ENCODE measurements at places on chromosomes 7 and 10.

- no peak for DNase-seq
Observed at GRCh38 chr7:153382641-153383101, 623.1 kb downstream of the ACTR3B start.

DNA sequence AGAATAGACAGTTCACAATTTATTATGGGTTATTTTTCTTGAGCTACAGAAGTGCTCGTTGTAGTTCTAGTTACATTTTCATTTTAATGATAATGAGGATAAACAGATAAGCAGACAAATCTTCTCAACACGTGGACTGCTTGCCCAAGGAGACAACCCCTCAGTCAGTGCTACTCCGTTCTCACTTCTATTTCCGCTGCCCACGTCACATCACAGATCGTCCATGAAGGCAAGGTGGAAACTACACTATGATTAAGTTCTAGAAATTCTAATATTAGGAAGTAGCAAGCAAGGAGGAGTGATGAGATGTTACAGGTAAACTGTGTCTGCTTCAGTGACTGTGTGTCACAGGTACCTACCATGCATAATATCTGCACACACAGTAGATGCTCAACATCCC, 210.5 kb downstream of the CHCHD3 start:
- DNase-seq = no peak

- DNase-seq = no peak
Observed at GRCh38 chr10:113992471-113993011, 51.1 kb upstream of the ADRB1 start.

- no peak for DNase-seq
Observed at GRCh38 chr7:42207420-42207819, 29.6 kb downstream of the GLI3 start.

GRCh38 chr7:141208539-141208938, 134.7 kb downstream of the TMEM178B start:
- no peak for DNase-seq

GRCh38 chr10:18545621-18546305, 105.6 kb downstream of the NSUN6 start:
- no peak for DNase-seq

GRCh38 chr10:90288391-90288933, 569.4 kb downstream of the HTR7 start:
- DNase-seq = peak; percentile 15

- DNase-seq = no peak
Observed at GRCh38 chr7:47720141-47720906, 138.4 kb upstream of the TNS3 start.

- no peak for DNase-seq
Observed at GRCh38 chr7:24921362-24921679, 58.7 kb downstream of the OSBPL3 start.

DNA sequence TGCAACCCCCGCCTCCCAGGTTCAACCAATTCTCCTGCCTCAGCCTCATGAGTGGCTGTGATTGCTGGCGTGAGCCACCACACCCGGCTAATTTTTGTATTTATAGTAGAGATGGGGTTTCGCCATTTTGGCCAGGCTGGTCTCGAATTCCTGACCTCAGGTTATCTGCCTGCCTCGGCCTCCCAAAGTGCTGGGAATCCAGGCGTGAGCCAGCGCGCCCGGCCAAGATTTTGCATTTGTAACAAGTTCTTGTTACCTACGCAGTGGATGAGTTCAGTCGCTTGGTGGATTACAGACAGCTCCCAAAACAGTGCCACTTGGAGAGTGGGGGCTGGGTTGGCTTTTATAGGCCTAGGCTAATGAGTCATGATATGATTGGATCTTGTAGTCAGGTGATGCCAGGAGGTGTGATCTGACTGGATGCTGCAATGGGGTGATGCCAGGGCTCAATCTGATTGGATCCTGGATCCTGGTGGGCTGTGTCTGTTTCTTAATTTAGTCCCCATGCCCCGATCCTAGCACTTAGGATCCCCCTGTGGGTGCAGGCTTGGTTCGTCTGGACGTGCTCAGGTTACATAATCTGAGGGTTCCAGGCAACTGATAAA, 20.3 kb downstream of the SBDS start:
- no peak for DNase-seq

- peak; percentile 79 for DNase-seq
Observed at GRCh38 chr7:92765725-92766124, 70.6 kb downstream of the CDK6 start.

- DNase-seq = no peak
Observed at GRCh38 chr7:44327981-44328380, 2.6 kb upstream of the CAMK2B start.

DNA sequence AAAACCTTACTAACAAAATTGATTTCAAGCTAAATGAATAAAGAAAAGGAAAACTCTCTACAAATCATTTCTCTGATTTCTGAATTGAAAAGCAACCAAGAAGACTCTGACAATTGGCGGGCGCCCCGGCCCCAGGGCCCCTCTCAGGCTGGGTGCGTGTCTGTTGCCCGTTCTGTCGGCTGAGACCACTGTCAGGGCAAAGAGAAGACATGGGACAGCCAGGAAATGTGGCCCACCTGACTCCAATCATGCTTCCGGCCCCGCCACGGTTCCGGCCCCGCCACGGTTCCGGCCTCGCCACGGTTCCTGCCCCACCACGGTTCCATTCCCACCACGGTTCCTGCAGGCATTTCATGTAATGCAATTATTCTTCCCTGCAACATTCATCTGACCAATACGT, 115.9 kb downstream of the PTPRN2 start:
- no peak for DNase-seq

GRCh38 chr10:119396008-119396708, 146.4 kb downstream of the RGS10 start:
- DNase-seq = no peak

- DNase-seq = no peak
Observed at GRCh38 chr7:44396496-44396895, 71.1 kb upstream of the CAMK2B start.

GRCh38 chr7:101620991-101621390, 8.1 kb downstream of the MYL10 start:
- no peak for DNase-seq

GRCh38 chr7:23967949-23968599, 258.1 kb downstream of the STK31 start:
- DNase-seq = no peak

- DNase-seq = no peak
Observed at GRCh38 chr10:88672041-88672440, 7.8 kb downstream of the LIPF start.

- DNase-seq = no peak
Observed at GRCh38 chr10:132167041-132167674, 19.6 kb upstream of the DPYSL4 start.

- no peak for DNase-seq
Observed at GRCh38 chr7:41039386-41039953, 663.4 kb downstream of the INHBA start.

DNA sequence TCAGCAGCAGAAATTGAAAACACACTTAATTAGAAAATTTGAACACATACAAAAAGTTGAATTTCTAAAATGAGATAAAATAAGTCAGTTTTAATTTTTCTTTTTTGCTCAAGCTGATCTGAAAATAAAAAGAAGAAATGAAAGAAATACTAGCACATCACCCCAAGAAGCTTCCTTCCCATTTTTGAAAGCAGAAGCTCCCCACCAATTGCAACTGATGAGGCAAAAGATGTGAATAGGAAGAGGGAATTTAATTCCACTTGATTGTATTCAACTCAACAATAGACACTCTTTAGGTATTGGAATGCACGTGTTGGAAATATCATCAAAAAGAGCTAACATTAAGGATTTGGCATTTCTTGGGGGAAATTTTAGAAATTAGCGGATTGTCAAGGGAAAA, 175.8 kb downstream of the TRIL start:
- DNase-seq = no peak

- DNase-seq = no peak
Observed at GRCh38 chr7:17030559-17030958, 148.8 kb upstream of the AGR3 start.

GRCh38 chr7:100221231-100221718, 1.5 kb downstream of the PVRIG start:
- DNase-seq = no peak

GRCh38 chr7:55509322-55509721, 63.0 kb downstream of the VOPP1 start:
- DNase-seq = peak; percentile 61

GRCh38 chr7:124130-124949, 68.0 kb upstream of the FAM20C start:
- DNase-seq = no peak

GRCh38 chr7:108136191-108136688, 6.1 kb upstream of the LAMB4 start:
- DNase-seq = no peak

DNA sequence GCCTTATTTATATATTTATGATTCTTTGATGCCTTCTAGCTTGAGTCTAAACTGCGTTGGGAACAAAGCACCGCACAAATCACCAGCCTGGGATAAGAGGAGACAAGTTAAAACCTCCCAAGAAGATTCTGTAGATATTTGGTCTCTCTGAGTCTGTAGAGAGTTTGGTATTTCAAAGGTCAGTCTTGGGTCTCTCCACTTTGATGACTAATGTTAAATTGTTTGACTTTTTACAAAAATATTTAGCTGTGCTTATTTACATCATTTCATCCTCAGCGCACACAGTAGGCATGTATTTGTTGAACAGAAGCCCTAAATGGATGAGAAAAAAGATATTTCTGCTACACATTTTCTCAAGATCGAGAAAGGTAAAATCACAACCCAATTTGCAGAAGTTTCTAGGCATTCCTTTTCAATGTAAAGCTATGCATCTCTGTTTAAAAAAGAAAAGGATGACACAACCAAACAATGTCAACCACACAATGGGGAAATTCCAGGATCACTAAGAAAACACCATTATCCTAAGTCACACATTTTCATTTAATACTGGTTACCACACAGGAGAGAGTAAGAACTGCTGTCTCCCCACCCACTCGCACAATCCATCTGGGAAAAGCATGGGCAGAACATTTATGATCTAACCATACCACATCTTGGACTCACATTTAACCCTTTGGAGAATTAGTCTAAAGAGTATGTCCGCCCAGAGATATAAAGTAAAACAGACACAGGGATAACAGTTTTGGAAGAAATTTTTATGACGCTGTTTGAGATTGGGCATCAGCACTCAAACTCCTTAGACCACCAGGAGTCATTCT, 4.4 kb downstream of the CDK6 start:
- peak; percentile 95 for DNase-seq

Data from HFFc6 (cell line).